Pulmonary artery endothelial cell (primary cell): ENCODE measurements at places on chromosomes 5 and 9. TPM values are rescaled to one million over a fixed set of nuclear protein-coding genes. Genes with fewer than 3 reads are reported as not detected.

Gene WDR38
- 0.07 TPM in 1 of 2 replicates, not detected in the other for total RNA-seq

Gene LRRTM2
- total RNA-seq = 0.07 and 0.14 TPM in 2 replicates

Gene SMIM33
- under 0.01 TPM in 1 of 2 replicates, not detected in the other for total RNA-seq

GRCh38 chr5:61322738-61323725 lies 9.0 kb upstream of the ZSWIM6 start:
- peak; percentile 90 for DNase-seq

DNA sequence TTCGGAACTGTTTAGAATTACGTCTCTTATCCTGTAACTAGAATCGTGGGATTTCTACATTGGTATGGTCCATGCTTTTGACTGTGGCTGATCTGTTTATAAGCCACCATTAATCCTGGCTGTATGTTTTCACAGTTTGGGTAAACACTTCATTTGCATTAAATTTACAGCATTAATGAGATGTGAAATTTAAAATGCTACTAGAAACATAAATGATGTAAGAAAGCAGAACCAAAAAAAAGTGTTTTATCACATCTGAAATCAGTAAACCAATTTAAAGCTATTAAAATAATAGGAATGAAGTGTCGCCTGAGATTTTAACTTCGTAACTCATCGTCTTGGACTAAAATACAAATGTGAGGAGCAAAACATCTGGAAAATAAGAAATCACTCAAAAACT lies 201.7 kb downstream of the NFIB start:
- DNase-seq = no peak

Gene ADAM19
- total RNA-seq = 8.9 and 33.2 TPM in 2 replicates

GRCh38 chr5:673831-674629 lies 19.1 kb downstream of the TPPP start:
- no peak for DNase-seq

Gene NCS1
- total RNA-seq = 40.5 and 44.1 TPM in 2 replicates
